ENCODE measurements at places on chromosomes 12 and 14.

DNA sequence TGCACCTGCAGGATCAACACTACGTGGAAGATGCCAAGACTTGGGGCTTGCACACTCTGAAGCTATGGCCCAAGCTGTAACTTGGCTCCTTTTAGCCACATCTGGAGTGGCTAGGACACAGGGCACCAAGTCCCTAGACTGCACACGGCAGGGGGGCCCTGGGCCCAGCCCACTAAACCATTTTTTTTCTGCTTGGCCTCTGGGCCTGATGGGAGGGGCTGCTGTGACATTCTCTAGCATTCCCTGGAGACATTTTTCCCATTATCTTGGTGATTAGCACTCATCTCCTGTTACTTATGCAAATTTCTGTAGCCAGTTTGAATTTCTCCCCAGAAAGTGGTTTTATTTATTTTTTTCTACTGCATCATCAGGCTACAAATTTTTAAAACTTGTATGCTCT lies 1080.7 kb downstream of the LRFN5 start:
- no peak for DNase-seq

GRCh38 chr12:123089631-123090353 lies 61.1 kb downstream of the PITPNM2 start:
- DNase-seq: no peak

- DNase-seq: no peak
These were observed 1.0 kb upstream of the ERC1 start for GRCh38 chr12:989751-990660.

DNA sequence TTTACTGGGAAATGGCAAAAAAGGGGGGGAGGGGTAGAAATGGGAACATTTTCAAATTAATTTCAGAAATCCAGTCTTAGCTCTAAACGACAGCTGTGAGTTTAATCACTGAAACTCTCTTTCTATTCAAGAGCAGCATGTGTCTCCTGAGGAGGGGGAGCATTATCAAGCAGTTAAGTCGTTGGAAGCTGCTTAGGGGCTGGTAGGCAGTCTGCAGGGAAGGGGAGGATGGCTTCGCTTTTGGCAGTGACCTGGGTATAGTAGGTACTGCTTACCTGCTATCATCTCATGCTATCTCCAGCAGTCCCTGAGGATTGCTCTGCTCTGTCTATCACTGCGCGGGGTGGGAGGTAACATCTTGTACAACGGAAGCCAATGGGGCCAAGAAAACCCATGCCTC lies 567.4 kb downstream of the NRXN3 start:
- DNase-seq: no peak

GRCh38 chr12:128098730-128099129 lies 168.2 kb upstream of the TMEM132C start:
- no peak for DNase-seq

GRCh38 chr12:131116468-131117117 lies 162.9 kb downstream of the ADGRD1 start:
- no peak for DNase-seq

GRCh38 chr12:117042862-117043261 lies 56.4 kb downstream of the TESC start:
- DNase-seq: no peak

- no peak for DNase-seq
These were observed 51.4 kb downstream of the HMGA2 start for GRCh38 chr12:65875640-65876071.

- DNase-seq: no peak
These were observed 95.0 kb downstream of the RFLNA start for GRCh38 chr12:124389725-124390441.

DNA sequence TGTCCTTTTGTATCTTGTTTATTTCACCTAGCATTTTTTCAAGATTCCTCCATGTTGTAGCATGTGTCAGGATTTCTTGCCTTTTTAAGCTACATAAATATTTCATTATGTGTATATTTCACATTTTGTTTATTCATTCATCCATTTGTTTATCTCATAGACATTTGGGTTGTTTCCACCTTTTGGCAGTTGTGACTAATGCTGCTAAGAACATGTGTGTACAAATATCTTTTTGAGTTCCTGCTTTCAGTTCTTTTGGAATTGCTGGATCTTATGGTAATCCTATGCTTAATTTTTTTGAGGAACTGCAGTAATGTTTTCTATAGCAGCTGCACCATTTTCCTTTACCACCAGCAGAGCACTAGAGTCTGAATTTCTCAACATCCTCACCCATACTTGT lies 62.4 kb downstream of the SCN8A start:
- DNase-seq: no peak

DNA sequence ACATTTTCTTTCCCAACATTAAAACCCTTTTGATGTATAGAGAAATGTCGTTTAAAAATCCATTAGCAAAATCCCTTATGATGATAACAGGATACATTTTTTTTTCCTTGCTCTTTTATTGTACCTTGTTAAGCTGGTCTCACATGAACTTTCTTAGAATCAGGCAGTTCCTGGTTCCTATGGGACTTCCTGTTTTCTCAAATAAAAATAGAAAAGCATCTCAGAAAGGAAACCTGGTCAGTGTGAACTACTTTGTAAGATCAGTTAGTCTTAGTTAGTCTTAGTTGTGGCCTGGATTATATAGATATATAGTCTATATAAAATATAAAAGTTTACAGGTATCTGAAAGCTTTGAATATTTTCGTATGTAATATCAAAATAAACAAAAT lies 40.3 kb downstream of the LEMD3 start:
- no peak for DNase-seq

GRCh38 chr14:29016050-29016900 lies 249.7 kb downstream of the FOXG1 start:
- peak; percentile 3 for DNase-seq

DNA sequence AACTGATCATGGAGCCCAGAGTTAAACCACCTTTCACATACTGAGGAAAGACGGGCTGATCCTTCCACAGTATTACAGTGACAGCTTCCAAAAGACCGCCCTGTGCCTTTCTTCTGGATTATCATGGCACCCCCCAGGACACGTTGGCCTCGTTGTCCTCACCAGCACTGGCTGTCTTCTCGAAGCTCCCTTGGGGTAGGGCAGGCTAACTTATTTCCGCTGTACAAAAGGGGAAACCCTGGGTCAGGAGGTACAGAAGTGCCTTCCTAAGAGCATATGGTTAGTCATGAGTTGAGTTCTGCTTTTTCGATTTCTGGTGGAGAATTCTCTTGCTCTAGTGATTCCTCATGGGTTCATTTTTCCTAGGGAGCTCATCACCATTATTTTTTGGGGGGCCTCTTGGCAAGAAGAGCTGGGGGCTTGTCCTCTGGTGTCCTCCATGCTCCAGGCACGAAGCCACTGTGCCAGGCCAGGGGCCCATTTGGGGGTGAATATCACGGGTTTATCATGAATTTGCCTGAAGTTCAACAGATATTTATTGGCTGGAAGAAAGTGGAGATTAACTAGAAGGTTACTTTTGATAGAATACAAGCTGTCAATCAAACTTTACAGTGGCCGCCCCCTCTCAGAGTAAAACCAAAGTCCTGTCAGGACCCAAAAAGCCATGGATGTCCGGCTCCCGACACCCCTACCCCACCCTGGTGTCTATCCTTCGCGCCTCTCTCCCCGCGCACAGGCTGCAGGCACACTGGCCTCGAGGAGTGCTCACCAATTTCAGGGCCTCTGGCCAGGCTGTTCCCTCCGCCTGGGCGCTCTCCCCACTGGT lies 8.8 kb upstream of the TRAF3 start:
- peak; percentile 65 for DNase-seq

DNA sequence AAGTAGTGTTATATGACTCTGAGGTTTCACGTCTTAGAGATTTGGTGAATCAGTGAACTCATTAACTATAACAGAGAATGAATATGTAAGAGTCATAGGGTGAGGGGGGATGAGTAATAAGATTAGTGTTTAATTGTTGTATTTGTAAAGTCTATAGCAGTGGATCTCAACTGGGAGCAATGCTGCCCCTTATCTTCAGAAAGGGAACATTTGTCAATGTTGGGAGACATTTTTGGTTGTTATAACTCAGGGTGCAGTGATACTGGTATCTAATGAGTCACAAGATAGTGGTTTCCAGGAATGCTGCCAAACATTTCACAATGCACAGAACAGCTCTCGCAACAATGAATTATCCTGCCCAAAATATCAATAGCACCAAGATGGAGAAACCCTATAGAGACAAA lies 1193.7 kb downstream of the GALC start:
- no peak for DNase-seq

DNA sequence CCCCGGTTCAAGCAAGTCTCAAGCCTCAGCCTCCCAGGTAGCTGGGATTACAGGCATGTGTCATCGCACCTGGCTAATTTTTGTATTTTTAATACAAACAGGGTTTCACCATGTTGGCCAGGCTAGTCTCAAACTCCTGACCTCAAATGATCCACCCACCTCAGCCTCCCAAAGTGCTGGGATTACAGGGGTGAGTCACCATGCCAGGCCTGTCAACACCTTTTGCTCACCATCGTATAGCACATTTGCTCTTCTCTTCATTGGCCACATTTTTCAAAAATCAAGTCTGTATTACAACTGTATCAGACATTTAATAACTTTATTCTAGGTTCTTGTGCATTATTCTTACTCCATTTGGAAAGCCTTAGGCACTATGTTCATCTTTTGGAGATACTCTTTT lies 50.3 kb downstream of the BCAT1 start:
- DNase-seq: no peak

- no peak for DNase-seq
These were observed 539.0 kb downstream of the VRK1 start for GRCh38 chr14:97336179-97336578.
